Body of pancreas (tissue), 4 donors: ENCODE measurements at places on chromosomes 7 and 10. TPM values are rescaled to one million over a fixed set of nuclear protein-coding genes. Genes with fewer than 3 reads are reported as not detected.

DNA sequence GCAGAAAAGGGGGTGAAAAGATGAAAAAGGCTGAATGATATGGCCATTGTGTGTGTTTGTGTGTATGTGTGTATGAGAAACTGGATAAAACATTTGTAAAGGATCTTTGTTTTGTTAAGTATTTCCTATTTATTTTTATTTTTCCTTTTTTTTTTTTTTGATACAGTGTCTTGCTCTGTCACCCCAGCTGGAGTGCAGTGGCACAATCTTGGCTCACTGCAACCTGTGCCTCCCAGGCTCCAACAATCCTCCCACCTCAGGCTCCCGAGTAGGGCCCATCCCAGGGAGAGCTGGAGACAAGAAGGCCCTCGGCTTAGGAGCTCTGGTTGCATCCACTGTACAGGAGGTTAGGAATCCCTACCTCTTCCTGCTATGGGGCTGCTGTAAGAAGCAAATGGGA is 6.9 kb upstream of the CALML5 start:
- no peaks in the 10 kb centered on the region for H3K36me3 ChIP-seq
- H3K27ac ChIP-seq = peak overlapping the region; percentile 33
- H3K4me1 ChIP-seq = peaks cover 53% of the 10 kb centered on the region
- no peaks in the 10 kb centered on the region for H3K27me3 ChIP-seq
- H3K4me3 ChIP-seq = no peak overlapping the region

DNA sequence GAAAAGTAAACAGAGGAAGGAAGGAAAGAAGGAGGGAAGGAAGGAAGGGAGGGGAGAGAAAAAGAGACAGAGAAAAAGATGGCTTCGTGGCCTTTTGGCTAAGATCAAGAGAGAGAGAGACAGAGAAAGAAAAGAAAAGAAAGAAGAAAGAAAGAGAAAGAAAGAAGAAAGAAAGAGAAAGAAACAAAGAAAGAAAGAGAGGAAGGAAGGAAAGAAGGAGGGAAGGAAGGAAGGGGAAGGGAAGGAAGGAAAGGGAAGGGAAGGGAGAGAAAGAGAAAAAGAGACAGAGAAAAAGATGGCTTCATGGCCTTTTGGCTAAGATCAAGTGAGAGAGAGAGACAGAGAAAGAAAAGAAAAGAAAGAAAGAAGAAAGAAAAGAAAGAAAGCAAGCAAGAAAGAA is 91.4 kb downstream of the PRLHR start:
- no peak overlapping the region for H3K27ac ChIP-seq
- no peak for DNase-seq
- H3K4me3 ChIP-seq = no peak overlapping the region
- no peaks in the 10 kb centered on the region for H3K4me1 ChIP-seq
- no peaks in the 10 kb centered on the region for H3K36me3 ChIP-seq

DNA sequence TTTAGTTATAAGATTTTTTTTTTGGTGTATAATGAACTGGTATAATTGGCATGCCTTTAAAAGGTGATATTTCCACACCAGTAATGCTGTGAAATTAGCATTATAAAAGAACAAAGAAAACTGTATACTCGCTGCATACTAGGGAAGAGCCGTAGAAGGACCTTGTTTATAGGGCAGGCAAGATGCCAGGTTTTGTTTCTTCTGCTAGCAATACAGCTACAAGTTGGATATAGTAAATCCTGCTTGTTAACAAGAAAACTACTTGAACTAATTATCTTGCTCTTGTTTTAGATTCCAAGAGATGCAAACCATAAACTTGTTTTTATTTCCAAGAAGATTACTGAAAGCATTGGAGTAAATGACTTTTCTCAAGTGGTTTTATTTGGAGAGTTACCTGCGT is 1.9 kb downstream of the DNAH11 start:
- H3K36me3 ChIP-seq = no peaks in the 10 kb centered on the region
- no peak overlapping the region for H3K4me3 ChIP-seq
- no peaks in the 10 kb centered on the region for H3K27me3 ChIP-seq
- H3K4me1 ChIP-seq = peaks cover 15% of the 10 kb centered on the region
- H3K27ac ChIP-seq = no peak overlapping the region

DNA sequence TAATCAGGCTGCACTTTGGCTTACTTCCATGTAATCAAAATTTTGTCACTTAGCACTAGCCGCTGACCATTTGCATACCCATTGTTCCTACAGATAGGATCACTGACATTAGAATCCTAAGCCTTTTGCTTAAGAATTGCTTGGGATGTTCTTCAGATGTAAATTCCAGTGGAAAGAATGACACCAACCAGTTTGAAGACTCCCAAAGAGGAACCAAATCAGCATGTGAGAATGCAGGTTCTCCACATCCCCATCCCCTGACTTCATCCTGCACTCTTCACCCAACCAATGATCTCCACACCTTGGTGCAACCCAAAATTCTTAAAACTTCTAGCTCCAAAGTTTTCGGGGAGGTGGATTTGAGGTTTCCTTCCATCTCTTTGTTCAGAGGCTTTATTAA is 345.6 kb downstream of the GPAM start:
- no peak overlapping the region for H3K27ac ChIP-seq
- no peaks in the 10 kb centered on the region for H3K4me1 ChIP-seq
- H3K27me3 ChIP-seq = no peaks in the 10 kb centered on the region
- H3K4me3 ChIP-seq = no peak overlapping the region

DNA sequence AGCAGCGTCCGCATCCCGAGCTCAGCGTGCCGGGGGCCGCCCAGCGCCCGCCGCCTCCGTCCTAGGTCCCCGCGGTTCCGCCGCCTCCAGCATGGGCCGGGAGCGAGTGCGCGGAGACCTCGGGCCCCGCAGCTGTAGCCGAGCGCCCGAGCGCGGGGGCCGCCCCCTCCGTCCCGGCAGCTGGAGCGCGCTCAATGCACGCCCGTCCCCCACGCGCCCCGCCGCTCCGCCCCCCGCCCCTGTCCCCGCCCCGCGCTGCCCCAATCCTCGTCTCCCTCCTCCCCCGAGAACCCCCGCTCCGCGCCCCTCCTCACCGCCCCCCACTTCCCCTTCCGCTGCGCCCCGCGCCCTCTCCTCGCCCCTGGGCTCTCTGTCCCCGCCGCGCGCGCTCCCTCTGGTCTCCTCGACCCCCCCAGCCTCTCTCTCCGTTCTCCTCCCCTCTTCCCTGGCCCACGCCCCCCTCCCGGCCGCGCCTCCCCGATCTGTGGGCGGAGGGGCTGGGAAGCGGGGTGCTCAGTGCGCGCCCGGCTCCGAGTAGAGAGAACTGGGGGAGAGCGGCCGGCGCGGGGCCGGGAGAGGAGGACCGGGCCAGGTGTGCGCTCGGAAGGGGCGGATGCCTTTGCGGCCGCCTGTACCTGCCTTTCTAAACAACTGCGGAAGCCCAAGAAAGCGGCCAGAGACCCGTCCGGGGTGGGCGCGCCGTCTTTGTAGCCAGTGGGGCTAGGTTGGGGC is at the start of gene VIPR2:
TSS of gene VIPR2 (minus strand) at position 110 of the 732 bp plus-strand sequence. CDS start at position 14, 96 bp downstream.
- H3K27me3 ChIP-seq = no peaks in the 10 kb centered on the region
- H3K4me3 ChIP-seq = peak within 1 kb of the TSS; percentile 70
- H3K4me1 ChIP-seq = peaks cover 7% of the 10 kb centered on the region
- H3K27ac ChIP-seq = peak within 1 kb of the TSS; percentile 10
- H3K36me3 ChIP-seq = no peaks in the 10 kb centered on the region

- no peaks in the 10 kb centered on the region for H3K27me3 ChIP-seq
- no peak overlapping the region for H3K27ac ChIP-seq
- H3K4me1 ChIP-seq = no peaks in the 10 kb centered on the region
- H3K36me3 ChIP-seq = no peaks in the 10 kb centered on the region
- no peak overlapping the region for H3K4me3 ChIP-seq
Observed at GRCh38 chr7:95391761-95392160, 4.4 kb downstream of the PON3 start.

GRCh38 chr7:26413007-26413691 is 121.5 kb downstream of the SNX10 start:
- no peaks in the 10 kb centered on the region for H3K36me3 ChIP-seq
- no peaks in the 10 kb centered on the region for H3K27me3 ChIP-seq
- no peak overlapping the region for H3K4me3 ChIP-seq
- no peaks in the 10 kb centered on the region for H3K4me1 ChIP-seq
- no peak for DNase-seq

The EFCAB10 gene
- not detected for total RNA-seq

The STX1A gene
- 9.9 TPM for total RNA-seq
